Germinal center (tissue), 1 donor: ENCODE measurements at places on chromosomes 5 and 9.
A peak's percentile ranks its signal among the peaks of the same experiment; 100 is the strongest.

DNA sequence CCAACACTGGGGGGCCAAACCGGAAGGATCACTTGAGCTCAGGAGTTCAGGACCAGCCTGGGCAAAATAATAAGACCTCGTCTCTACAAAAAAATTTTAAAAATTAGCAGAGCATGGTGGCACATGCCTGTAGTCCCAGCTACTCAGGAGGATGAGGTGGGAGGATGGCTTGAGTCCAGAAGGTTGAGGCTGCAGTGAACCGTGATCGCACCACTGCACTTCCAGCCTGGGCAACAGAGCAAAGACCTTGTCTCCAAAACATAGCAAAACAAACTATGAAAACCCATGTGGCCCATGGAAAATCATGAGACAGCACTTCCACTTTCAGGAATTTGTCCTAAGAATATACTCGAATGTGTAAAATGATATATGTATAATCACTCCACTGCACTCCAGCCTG is 6.1 kb downstream of the SETX start:
- no peak for DNase-seq

DNA sequence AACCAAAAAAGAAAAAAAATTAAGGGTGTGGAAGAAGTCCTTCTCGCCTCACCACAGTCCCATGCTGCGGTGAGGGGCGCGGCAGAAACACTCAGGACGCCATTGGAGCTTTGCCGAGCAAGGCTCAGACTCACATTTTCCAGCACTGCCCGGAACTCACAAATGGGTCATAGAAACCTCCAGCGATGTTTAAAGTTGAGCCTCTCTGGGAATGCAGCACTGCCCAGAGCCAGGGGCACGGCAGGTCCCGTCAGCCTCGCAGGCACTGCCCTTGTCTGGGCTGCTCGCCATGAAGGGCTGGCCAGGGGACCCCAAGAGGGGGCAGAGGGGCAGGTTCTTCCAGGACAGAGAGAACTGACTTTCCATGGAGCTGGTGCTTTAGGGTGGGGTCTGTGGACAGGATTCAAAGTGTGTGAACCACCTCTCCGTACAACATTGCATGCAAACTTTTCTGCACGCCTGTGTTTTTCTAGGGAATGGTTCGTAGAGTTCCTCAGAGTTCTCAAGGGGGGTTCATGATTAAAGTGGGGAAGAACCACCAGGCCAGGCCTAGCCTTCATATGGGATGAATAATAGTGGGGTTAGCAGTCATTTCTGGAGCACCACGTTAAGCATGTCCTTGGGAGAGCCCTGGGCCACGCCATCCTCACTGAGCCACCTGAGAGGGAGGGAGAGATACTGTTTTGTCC is 38.4 kb downstream of the PRRX2 start:
- no peak for DNase-seq

- no peak for DNase-seq
These were observed 555.8 kb upstream of the CLINT1 start for GRCh38 chr5:158414780-158415179.

- DNase-seq: peak; percentile 16
These were observed 7.0 kb downstream of the NR3C1 start for GRCh38 chr5:143396353-143396940.

GRCh38 chr5:8647111-8647510 is 778.2 kb downstream of the MTRR start:
- no peak for DNase-seq

- no peak for DNase-seq
These were observed 359.6 kb downstream of the EBF1 start for GRCh38 chr5:158739951-158740757.

DNA sequence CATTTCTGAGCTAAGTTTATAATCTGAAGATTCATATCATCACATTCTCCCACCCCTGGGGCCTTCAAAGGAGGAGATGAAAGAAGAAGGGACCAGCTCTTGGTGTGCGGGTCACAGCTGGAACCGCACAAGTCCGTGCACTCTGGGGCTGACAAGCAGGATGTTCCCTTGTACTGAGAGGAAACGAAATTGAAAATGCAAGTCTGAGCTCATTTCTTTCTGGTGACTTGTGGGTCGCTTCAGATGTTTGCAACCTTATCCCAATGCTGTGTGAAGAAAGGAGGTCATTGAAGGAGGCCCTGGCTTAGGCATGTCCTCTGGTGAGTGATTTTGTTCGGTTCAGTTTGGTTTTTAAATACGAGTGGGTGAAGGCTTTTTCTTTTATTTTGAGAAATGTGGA is 59.6 kb downstream of the C9orf152 start:
- DNase-seq: no peak

DNA sequence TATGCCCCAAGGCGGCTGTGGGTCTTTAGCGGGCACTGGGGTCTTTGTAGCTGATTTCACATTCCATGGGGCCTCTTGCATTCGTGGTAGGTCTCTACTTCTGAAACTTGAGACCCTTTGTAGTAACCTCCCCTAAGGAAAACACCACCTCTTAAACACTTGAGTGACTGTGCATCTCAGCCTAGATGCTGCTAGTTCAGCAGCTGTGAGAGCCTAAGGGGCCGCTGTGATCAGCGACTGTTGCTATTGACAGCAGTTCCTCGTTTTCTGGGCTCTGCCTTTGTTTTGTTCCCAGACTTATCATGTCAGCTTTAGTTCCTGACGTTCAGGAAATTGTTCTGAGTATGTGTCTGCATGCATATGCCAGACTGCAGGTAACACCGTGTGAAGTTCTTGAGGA is 171.2 kb downstream of the HSPA4 start:
- no peak for DNase-seq

DNA sequence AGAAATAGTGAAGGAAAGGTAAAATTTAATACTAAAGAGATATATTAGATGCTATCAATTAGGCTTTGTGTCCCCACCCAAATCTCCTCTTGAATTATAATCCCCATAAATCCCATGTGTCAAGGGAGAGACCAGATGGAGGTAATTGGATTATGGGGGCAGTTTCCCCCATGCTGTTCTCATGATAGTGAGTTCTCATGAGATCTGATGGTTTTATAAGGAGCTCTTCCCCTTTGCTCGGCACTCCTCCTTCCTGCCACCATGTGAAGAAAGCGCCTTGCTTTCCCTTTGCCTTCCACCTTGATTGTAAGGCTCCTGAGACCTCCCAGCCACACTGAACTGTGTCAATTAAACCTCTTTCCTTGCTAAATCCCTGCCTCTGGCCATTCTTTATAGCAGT is 697.0 kb upstream of the RGMB start:
- DNase-seq: no peak

GRCh38 chr9:87122947-87123685 is 175.8 kb upstream of the GAS1 start:
- no peak for DNase-seq

DNA sequence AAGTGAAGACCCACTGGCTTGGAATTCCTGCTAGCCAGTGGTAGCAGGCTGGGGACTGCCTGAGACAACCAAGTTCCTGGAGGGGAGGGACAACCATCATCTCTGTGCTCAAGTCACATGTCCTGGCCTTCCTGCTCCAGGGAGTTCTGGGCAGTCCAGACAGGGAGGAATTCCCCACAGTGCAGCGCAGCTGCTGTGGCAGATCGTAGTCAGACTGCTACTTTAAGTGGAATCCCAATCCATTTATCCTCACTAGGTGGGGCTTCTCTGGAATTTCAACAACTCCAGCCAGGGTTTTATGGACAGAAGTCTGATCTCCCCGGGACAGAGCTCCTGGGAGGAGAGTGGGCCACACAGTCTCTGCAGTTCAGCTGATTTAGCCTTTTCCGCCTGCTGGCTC is 20.9 kb upstream of the OR5C1 start:
- DNase-seq: no peak
